Fibroblast of skin of abdomen (primary cell): ENCODE measurements at places on chromosomes 1 and 21.

DNA sequence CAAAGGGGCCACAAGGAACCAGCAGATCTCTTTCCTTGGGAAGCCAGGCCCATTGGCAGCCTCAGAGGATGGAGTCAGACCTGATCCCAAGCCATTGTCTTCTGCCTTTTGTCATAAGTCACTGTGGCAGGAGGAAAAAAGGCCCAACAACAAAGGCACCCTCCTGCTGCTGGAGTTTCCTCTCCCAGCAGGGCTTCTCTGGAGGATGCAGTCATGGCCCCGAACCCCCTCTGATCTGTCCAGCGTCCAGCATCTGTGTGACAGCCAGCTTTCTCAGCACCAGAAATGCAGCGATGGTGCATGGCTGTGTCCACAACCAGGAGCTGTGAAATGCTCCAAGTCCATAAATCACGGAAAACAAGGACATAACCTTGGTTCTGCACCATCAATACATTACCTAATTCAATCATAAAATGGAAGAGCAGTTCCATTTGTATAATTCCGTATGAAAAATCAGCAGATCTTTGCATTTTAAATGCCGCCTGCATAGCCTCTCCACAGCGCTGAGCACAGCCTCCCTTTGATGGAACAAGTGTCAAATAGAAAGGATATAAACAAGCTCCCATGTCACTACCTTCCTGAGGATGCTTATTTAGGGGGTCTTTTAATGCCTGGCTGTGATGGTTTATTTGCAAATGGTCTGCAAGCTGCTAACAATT, 30.6 kb downstream of the AJAP1 start:
- DNase-seq = no peak

GRCh38 chr1:157238585-157238984, 100.4 kb upstream of the ETV3 start:
- DNase-seq = no peak

DNA sequence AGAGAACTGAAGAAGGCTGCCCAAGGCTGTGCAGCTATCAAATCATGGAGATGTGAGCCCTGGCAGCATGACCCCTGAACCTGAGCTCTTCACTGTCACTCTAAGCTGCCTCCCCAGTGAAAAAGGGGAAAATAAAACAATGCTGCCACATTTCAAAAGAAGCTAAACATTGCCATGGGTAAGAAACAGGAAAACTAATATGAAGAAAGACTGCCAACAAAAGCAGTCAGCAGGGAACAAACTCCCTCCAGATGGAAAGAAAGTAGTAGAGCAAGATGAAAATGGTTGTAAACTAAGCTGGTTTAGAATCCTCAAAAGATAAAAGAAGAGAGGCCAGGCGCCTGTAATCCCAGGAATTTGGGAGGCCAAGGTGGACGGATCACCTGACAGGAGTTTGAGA, 36.2 kb upstream of the CSF1 start:
- no peak for DNase-seq

- no peak for DNase-seq
Observed at GRCh38 chr1:159444511-159444910, 5.0 kb downstream of the OR10J1 start.

DNA sequence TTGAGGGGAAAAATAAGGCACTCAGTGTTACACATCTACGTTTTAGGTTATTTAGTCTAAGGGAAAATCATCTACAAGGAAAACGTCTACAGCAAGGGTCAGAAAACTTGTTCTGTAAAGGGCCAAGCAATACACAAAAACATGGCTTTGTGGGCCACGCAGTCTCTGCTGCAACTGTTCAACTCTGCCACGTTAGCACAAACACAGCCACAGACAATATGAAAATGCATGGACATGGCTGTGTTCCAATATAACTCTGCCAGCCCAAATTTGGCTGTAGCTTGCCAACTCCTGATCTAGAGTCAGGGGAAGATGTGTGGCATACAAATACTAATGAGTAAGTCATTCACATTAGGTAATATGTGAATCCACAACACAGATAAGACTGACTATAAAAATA, 40.7 kb downstream of the COA6 start:
- DNase-seq = no peak

- DNase-seq = peak; percentile 77
Observed at GRCh38 chr1:93623875-93624274, 57.8 kb downstream of the BCAR3 start.

DNA sequence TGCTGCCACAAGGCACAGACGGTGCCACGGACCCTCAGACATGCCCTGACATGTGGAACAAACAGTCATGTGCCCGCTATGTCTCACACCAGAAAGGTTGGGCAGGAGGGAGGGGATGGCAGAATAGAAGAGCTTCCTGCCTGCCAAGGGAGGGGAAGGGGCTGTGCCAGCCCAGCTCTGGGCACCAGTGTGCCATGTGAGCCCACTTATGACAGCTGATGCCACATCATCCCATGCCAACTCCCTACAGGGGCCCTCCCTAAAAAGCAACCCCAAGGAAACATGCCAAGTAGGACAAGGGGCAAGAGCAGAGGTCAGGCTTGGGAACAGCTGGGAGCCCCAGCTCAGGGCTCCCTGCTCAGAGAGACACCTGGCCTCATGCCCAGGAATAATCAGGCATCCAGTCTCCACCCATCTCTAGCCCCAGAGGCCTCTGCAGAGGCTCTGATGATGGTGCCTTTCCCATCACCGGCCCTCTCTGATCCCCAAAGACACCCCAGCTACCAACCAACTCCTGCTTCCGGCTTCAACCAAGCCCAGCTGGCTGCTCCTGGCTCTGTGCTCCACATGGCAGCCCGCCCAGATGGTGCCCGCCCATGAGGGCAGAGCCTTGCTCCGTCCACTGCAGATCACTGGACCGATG, 10.3 kb downstream of the ADGRB2 start:
- no peak for DNase-seq

DNA sequence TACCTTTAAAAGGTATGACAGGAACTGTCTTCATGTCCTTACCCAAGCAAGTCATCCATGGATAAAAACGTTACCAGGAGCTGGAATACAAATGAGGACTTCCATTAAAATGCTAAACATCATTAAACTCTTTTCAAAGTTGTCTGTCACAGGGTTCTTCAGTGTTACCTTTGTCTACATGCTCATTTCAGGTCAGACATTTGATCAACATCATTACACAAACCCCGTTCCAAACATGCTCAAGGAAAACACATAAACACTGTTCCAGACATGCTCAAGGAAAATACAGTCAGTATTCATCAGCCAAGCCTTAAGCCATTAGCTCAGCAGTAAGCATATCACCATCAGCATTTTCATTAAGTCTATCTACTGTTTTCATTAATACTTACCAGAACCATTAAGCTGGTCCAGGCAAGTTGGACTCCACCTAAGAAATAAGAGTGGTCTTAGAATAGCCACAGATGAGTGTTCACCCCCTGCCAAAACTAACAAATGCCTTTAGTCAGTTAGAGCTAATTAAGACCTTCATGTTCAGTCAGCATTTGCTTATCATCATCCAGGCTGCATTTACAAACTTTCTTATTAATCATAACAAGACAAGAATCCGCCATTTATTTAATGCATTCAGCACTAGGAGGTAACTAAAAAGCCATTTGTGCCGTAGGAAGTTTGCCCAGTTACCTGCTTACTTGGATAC, 2.2 kb downstream of the GAS5 start:
- DNase-seq = no peak

GRCh38 chr1:27770293-27770830, 2.7 kb upstream of the STX12 start:
- DNase-seq = no peak

- no peak for DNase-seq
Observed at GRCh38 chr21:45374826-45375455, 30.0 kb upstream of the COL18A1 start.

DNA sequence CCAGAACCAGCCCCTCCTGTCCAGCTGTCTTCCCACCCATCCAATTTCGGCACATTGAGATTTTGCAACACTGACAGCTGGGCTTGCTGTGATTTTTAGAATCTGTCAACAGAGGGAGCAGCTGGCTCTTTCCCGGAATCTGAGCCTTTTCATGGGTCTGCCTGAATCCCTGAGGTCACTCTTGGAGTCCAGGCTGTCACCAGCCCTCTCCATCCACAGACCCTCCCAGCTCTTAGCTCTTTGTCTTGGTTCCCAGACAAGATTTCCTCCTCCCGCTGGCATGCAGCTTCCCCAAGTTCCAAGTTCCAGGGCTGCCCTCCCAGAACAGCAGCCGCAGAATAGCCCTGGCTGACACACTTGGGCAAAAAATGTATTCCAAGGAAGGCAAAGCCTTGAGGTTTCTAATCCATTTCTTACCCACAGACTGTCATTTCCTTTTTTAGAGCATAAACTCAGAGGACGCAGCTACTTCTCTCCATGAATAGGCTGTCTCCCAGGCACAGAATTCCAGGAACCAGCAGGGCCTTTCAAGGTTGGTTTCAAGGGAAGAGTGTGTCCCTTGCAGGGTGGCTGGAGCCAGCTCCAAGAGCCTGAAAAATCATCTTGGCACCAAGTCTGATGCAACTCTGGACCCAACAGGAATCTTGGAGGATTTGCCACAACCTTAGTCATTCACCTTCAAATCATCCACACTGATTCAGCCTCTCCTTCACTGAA, 7.1 kb upstream of the TMEM61 start:
- peak; percentile 23 for DNase-seq
